ENCODE measurements at places on chromosomes 11 and 22.

- DNase-seq, result no peak
Observed at GRCh38 chr22:39923696-39924095, 22.8 kb downstream of the GRAP2 start.

DNA sequence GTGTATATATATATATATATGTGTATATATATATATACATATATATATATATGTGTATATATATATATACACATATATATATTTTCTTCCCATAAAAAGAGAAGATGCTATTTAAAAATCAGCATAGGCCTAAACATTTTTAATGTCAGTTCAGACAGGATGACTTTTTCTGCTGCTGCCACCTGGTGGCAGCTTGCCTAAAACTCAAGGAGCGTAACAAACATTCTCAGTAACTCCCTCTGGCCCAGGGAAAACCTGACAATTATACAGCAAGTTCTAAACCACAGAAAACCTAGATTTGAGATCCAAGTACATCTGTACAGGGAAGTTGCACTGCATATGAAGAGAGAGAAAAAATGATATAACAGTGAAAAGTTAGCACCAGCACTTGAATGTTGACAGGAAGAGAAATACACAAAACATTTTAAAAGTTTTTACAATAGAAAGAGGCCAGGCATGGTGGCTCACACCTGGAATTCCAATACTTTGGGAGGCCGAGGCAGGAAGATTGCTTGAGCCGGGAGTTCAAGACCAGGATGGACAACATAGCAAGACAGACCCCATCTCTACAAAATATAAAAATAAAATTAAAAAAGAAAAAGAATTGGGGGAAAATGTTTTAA, 16.6 kb downstream of the OR8A1 start:
- no peak for DNase-seq

DNA sequence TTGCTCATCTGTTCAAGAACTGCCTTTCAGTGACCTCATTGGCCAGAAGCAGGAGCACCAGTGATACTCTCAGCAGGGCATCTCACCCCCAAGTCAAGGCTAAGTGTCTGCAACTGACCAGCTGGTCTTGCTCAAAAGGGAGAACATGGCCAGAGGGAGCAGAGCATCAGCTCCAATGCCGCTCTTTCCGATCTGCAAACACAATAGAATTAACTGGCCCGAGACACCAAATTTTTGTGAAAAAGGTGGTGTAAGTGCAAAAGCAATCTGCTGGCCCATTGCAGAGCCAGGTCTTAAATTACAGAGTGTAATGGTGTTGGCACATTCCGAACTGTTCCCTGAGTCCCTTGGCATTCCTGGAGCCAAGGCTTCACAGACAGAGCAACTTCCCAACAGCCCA, 97.0 kb downstream of the PKNOX2 start:
- DNase-seq, result no peak

- DNase-seq, result peak; percentile 78
Observed at GRCh38 chr11:118691926-118692830, 12.7 kb upstream of the TREH start.

- no peak for DNase-seq
Observed at GRCh38 chr11:78253797-78254196, 65.1 kb downstream of the USP35 start.

- DNase-seq, result no peak
Observed at GRCh38 chr22:32618441-32619140, 144.0 kb downstream of the FBXO7 start.

Data from epithelial cell of prostate (primary cell).